ENCODE measurements at places on chromosomes 6 and 20.

DNA sequence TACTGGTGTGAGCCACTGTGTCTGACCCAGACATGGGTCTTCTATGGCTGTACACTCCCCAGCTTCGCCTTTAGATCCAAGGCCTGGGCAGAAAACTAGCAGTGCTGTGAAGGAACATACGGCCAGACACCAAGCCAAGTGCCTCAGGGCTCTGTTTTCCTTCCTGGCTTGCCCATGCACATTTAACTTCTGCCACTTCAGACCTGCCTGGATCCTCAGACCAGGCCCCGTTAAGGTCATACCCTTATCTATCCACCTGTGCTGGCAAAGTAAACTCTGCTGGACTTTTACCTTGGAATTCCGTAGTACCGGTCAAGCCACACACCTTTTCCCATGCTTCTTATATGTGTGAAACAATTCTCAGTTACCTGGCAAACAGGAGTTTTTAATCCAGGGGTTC lies 644.8 kb downstream of the PTPRT start:
- DNase-seq = no peak

DNA sequence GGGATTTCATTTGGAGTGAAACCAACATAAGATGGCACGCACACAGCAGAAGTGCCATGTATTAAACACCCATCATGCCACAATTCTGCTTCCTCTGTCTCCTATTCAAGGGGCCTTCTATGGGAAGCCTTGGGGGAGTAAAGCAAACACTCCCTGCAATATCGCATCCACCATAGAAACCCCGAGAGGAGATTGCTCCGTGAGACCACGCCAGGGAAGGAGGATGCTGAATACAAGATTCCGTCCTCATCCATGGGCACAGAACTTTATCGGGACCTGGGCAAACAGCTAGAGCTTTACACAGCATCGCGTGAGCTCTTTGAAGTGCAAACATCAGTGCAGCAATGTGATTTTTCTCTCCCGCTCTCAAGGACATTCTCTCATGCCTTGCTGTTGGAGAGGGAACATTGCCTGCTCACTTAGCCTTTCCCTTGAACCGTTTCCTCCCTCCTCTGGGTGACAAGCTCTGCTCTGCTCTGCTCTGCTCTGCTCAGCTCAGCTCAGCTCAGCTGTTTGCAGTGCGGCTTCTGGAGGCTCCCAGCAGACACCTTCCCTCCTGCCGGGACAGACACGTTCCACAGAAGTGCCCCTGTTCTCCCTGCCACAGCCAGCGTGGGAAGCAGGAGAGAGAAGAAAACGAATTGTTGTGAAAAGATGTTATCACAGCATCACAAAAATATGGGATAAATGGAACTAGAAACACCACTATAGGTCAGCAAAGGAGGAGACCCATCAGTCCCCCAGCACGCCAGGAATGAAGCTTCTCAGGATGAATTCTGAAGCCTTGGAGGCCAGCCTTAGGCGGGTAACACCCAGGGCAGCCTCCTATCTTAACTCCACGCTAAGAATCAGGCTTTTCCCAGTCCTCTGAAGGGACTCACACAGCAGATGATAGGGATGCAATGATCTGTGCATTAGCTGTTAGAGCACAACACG lies 48.2 kb downstream of the RNASET2 start:
- DNase-seq = no peak

DNA sequence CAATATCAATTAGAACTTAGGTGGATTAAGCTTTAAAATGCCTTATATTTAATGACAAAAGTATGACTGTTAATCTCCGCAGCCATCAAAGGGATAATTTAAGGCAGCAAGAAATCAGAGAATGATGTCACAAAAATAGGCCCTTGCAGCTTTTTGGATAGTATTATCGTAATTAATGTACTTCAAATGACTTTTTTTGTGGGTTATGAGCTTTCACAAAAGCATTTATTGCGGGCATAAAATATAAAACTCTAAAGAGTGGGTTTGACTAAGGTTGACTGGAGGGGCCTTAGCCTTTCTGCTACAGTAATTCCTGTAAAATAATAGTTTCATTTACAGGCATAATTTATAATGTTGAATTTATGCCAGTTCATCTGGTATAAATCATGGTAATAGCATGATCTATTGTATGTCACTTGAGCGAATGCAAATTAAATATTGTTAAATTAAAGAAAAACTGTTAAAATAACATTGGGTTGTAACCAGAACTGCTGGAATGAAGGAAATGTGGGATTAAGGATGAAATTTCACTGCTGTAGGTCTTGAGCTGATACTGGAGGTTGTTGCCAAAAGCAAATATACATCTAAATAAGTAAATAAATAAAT lies 78.5 kb upstream of the ZFP64 start:
- no peak for DNase-seq

DNA sequence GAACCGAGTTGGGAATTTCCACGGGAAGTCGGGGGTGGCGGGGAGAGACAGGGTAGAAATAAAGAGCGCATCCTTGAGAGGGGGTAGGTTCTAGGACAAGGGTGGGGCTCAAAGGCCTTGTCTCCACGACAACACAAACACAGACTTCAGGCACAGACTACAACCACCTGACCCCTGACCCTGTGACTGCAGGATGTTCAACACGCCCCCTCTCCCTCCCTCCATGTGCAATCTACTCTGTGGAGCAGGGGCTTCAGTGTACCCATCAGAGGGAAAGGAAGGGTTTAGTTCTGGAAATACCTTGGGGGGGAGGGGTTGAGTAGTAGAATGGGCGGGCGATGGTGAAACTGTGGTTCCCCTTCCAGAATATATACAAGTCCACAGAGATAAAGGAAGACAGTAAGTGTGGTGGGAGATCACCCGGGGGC lies 651 bp upstream of the TAPBP start:
- no peak for DNase-seq

- no peak for DNase-seq
These were observed 95.6 kb upstream of the SHLD1 start for GRCh38 chr20:5654557-5654956.

DNA sequence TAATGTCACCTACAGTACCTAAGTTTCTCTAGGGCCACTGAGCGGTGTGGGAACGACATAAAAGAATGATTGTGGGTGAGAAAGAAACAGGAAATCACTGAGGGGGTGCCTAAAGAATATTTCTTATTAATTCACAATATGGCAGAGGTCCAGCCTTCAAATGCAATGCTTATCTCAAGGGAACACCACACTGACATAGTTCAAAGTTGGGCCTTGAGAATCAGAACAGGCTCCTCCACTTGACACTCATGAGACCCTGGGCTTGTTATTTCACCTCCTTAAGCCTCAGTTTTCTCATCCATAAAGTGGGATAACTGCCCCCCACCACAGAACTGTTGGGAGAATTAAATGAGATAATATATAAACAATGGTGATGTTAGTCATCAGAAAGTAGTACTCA lies 40.4 kb upstream of the ARHGAP18 start:
- DNase-seq = no peak

DNA sequence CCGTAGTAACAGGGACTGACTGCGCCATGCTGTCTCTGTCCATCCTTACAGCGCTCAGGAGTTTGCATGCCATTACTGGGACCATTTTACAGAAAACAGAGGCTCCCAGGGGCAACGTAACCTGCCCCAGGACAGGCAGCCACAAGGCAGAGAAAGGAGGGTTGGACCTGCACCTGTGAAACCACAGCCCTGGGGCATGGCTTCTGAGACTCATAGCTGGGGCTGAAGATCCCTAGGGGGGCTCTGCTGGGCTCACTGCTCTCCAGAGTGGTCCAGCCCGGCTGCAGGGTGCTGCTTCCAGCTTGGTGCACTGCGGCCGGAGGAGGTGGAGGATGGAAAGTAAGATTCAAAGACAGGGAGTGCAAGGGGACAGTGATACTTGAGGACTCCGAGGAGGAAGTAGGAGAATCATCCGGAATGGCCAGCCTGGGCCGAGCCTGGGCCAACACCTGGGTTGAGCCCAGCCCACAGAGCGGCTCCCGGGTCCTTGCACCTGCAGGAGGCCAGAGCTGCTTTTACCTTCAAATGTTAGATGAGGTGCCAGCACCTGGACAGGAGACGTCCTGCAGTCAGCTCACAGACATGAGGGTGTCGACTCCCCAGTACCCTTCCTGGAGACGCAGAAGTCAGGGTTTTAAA lies 183.2 kb downstream of the CDH4 start:
- DNase-seq = no peak

DNA sequence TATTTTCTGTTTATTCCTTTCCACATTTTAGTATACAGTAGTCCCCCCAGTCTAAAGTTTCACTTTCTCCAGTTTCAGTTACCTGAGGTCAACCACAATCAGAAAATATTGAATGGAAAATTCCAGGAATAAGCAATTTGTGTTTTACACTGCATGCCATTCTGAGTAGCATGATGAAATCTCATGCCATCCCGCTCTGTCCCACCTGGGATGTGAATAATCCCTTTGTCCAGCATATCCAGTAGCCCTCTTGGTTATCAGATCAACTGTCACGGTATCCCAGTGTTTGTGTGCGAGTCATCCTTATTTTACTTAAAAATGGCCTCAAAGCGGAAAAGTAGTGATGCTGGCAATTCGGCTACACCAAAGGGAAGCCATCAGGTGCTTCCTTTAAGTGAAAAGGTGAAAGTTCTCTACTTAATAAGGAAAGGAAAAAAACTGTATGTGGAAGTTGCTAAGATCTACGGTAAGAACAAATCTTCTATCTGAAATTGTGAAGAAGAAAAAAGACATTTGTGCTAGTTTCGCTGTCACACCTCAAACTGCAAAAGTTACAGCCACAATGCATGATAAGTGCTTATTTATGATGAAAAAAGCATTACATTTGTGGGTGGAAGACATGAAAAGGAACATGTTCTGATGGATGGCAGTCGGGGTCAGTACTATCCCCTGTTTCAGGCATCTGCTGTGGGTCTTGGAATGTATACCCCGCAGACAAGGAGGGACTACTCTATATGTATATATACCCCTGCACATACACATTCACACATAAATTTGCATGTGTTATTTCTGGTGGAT lies 11.3 kb downstream of the NOX3 start:
- no peak for DNase-seq

DNA sequence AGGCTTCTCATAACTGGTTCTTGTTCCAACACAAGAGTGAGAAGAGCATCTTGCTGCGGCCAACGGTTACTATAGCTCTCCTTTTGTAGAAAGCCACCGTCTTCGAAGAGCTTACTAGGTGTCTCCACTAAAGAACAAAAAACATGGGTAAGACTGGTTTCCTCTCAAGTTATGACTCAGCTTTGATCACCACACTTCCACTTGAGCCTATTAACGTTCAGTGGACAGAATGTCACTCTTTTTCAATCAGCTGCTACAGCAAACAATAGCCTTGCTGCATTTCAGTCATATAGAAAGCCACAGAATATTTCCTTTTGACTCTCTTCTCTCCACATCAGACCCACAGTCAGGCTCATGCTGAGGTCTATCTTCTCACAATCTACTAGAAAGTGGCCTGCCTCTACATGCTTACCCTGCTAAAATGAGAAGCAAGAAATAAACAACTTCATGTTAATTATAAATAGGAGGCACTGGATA lies 243.5 kb upstream of the PREP start:
- DNase-seq = no peak

GRCh38 chr20:53713328-53714056 lies 119.9 kb upstream of the ZNF217 start:
- DNase-seq = no peak

Measured in NCI-H524 (cell line).